ENCODE measurements at places on chromosomes 11 and 22.

DNA sequence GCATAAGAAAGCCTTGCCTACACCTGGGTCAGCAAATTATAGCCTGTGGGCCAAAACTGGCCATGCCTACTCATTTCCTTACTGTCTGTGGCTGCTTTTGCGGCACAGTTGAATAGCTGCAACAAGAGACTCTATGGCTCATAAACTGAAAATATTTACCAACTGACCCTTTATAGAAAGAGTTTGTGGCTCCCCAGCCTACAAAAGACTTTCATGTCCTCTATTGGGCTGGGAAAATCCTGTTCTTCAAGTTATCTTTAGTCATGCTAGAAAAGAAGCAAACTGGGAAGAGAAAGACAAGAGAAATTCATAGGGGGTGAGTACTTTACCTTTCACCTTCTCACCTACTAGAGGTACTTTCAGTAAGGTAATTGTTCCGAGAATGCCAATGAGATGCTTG lies 175.1 kb downstream of the SWAP70 start:
- no peak for DNase-seq

DNA sequence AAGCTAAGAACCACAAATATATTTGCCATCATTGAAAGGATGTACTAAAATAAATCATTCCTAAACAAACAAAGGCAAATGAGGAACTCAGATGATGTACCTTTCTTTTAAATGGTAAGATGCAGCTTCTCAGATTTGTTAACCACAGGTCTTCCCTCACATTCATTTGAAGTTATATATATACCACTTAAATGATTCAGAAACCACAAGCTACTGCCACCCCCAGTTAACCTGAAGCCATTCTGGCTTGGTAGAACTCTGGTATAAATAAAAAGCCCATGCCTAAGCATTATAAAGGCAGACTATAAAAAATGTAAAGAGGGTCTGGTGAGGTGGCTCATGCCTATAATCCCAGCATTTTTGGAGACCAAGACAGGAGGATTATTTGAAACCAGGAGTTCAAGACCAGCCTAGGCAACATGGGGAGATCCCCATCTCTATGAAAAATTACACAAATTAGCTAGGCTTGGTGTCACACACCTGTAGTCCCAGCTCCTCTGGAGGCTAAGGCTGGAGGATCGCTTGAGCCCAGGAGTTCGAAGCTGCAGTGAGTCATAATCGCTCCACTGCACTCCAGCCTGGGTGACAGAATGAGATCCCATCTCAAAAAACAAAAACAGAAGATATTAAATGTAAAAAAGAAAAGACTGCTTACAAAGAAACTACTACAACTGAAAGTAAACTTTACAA lies 1185.3 kb downstream of the JRKL start:
- DNase-seq: no peak

DNA sequence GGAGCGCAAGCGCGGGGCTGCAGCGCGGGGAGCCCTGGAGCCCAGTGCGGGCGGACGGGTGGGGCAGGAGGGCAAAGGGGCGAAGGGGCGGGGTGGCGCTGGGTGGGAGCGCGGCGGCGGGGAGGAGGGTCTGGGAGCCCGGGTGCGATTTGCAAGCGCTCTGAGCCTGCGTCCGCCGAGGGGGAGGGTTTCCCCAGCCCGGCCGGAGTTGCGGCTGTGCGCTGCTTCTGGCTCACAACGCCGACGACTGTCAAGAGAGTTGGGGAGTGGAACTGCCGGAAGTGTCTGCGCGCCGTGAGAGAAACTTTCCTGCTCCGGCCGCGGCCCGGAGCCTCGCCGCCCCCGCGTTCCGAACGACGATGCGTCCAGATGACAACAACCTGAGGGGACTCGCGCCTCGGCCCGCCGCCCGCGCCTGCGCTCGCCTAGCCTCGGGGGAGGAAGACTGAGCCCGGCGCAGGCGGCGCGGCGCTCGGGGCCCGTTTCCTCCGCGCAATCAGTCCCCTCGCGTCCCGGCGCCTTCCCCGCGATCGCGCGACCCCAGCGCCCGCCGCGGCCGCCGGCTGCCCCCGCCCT lies at the start of gene ARHGAP42:
ARHGAP42 (plus strand) TSS at position 235 of the 576 bp plus-strand sequence. CDS start 391 bp downstream, outside the sequence.
- no peak for DNase-seq

DNA sequence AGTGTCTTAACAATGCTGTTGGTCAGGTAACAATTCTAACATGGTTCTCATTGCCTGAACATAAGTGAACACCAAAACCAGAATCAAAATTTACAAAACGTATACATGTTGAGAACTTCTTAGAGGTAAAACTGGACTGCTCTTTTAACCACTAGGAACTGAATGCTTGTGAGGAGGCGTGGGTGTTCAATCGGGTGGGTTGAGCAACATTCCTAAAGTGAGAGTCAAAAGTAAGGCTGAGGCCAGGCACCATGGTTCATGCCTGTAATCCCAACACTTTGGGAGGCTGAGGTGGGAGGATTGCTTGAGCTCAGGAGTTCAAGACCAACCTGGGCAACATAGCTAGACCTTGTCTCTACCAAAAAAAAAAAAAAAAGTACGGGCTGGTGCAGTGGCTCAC lies 11.5 kb downstream of the PPME1 start:
- no peak for DNase-seq

- no peak for DNase-seq
Measured at GRCh38 chr11:102471474-102471873, 18.9 kb upstream of the TMEM123 start.

GRCh38 chr11:87356428-87356827 lies 318.7 kb downstream of the TMEM135 start:
- no peak for DNase-seq

DNA sequence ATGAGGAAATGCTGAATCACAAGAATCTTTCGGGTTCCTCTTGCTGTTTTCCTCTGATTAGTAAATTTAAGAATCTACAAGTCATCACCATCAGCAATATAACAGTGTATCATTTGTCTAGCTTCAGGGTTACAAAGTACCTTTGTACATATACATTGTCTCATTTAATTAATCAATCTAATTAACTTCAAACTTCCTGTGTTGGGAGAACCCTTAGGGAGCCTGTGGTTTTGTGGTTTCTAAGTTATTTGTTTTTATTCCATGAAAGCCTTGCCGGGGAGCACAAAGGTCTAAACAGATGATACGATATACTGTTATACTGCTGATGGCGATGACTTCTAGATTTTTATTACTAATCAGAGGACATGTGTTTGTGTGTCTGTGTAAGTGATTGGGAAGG lies 41.0 kb downstream of the TIMP3 start:
- no peak for DNase-seq

DNA sequence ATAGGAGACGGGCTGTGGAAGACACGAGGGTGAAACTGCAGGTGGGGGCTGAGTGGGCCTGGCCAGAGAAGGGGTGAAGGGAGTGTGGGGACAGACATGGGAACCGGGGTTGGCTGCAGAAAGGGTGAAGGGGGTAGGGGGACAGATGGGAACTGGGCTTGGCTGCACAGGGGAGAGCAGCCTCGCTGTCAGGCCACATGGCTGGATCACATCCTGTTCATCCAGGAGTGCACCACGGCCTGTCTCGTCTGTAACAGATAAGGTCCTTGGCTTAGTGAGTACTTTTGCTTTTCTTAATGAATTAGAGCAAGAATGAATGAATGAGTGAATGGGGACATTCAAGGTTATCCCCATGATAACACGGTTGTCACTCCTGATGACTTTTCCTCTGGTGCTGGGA lies 13.5 kb downstream of the FBLN1 start:
- DNase-seq: no peak

DNA sequence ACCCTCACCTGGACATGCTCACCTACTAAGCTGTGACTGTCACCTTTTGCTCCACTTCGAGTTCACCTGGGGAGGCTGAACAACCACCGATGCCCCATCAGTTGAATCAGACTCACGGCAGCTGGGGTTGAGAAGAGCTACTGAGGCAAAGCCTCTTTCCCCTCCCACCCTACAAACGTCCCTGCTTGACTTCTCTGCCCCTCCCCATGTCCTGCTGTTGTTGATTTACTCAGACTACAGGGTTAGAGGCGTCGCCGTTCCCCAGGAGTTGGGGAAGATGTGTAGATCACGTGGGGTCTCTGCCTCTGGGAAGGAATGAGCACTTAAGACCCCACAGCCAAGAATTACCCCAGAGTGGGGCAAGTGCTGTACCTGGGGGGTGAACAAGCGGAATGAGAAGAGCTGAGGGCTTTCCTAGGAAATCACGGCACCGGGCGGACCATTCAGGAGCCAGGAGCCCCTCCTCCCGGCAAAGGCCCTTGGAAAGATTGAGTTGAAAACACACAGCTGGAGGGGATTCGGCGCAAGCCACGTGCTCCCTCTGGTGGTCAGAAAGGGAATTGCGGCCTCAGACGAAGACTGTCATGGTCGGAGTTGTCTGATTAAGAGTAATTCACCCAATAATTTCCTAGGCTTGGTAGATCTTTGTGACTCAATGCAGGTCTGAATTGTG lies 7.0 kb downstream of the FXYD2 start:
- DNase-seq: peak; percentile 76

GRCh38 chr11:126311401-126312291 lies 7.8 kb downstream of the DCPS start:
- DNase-seq: no peak

GRCh38 chr11:94856443-94856842 lies 88.3 kb downstream of the AMOTL1 start:
- DNase-seq: no peak

DNA sequence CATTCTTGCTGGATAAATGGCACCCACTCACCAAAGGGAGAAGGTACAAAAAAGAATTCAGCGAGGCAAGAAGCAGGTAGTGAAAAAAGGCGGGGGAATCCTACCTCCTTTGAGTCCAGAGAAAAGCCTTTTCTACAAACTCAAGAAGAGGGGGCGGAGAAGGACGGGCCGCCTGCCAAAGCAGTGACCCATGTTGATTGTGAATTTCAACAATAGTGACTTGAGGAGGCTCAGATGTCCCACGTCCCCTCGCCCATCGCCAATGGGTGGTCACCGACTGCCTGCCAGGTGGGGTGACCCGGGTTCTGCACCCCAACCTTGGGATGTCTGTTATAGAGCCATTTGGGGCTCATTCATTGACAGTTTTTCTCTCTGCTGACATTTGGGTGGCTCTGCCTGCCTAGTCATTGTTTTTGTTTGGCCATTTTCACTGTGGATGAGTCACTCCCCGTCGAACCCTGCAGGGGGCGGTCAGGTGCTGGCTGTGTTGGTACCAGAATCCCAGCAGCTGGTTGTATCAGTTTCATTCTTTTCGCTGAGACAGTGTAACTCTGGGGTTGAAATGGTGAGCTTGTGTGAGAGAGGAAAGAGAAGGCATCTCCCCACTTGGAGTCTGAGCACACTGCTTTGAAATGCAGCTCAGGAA lies 163.4 kb upstream of the NCAM1 start:
- no peak for DNase-seq

DNA sequence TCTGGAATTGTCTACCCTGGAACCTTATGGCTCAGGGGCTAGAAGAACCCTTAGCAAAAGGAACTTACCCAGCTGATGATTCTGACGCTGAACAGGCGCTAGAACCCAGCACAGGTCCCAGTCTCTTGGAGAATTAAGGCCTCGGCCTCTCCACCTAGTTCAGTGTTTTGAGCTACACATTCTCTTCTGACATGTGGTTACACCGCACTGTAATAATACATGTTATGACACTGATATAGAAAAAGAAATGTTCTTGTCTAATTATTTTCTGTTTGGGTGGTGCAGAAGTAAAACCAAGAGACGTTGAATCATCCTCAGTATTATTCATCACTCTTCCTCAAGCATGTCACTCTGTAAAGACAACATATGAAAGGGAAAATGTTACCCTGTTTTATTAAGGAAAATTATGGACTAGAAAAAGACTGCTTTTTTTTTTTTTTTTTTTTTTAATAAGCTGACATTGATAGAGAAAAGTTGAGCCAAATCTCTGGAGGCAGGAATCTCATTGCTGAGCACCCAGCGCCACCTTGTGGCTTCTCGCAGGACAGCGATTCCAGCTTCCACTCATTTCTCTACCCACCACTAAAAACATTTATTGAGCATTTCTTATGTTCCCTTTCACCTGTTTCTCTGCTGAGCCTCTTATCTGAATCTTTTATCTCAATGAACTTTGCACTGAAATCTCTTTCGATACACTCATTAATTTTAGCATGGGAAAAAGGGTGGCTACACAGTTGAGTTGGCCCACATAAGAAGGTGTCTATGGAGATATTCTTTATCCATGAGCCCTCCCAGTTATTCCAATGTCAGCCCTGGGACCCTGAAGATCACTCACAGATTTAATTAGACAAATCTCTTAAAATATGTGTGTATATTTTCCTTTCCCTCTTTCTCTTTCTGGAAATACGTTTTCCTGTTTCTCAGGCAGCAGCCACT lies 12.6 kb upstream of the APLNR start:
- no peak for DNase-seq

DNA sequence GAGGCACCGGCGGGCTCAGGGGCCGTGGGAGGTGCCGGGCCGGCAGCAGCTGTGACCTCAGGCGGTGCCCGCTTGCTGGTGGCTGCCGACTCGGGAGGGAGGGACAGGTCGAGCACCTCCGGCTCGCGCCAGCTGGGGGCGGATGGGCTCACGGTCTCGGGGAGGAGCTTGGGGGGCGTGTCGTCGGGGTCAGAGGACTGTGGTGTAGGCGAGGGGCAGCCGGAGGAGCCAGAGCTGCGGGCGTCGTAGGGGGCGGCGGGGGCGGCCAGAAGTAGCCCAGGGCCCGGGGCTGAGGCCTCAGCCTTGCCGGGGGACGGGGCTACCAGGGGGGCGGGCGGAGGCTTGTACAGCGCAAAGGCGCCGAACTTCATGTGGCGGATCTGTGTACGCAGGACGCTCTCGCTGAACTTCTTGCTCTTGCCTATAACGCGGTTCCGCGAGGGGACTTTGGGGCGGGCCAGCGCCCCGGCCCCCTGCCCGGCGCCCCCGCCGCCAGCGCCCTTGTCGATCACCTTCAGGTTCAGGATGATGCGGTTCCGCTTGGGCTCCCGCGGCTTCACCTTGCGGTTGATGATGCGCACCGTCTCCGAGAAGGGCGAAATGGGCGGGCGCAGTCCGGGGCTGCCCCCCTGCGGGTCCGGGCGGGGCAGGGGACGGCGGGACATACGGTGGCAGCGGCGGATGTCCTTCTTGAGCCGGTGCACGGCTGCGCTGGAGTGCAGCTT lies 5.5 kb downstream of the CBX6 start:
- no peak for DNase-seq

DNA sequence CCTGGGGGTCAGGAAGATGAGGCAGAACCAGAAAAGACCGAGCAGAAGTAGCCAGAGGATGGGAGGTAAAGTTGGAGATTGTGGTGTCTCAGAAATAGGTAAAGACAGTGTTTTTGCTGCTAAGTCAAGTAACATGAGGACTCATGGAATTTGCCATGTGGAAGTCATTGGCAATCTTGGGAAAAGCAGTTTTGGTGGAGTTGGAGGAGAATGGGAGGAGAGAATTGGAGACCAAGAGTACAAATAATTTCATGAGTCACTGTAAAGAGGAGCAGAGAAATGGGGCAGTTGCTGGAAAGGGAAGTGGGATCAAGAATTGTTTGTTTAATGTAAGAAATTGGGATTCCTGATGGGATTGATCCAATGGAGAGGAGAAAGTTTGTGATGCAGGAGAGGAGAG lies 111.7 kb downstream of the LRRC32 start:
- no peak for DNase-seq

- DNase-seq: no peak
Measured at GRCh38 chr22:25492841-25493734, 71.4 kb upstream of the GRK3 start.

DNA sequence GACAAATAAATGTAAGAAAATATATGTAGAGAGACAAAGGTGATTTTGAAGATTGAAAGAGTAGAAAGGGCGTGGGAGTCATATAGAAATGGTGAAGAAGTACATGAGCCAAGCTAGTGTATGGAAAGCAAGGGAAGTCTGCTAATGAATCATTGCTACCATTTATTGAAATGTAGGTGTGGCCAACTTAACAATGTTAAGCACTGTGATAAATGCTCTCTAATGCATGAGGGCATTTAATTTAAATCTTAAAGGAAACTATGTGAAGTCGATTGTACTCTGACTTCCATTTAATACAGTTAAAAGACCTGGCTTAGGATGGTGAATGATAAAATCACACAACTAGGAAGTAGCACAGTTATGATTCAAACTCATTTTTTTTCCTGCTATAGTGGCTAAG lies 219.9 kb downstream of the CASP12 start:
- no peak for DNase-seq

Data from activated CD8-positive, alpha-beta memory T cell treated with anti-CD3 and anti-CD28 coated beads for 1 hour (primary cell).